Spinal cord (tissue), 10 donors: ENCODE measurements at places on chromosomes 16 and 17. TPM values are rescaled to one million over a fixed set of nuclear protein-coding genes. Genes with fewer than 3 reads are reported as not detected.

DNA sequence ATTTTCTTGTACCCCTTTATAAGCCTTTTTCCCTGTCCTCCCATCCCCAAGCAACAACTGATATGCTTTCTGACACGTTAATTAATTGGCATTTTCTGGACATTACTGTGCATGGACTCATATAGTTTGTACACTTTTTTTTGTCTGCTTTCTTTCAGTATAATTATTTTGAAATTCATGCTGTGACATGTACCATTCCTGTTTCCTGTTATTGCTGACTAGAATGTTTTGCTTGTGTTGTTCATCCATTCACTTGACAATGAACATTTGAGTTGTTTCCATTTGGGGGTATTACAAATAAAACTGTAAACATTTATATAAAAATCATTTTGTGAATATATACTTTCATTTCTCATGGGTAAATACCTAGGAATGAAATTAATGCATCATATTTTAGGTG is 50.6 kb downstream of the RBBP6 start:
- DNase-seq, result no peak

DNA sequence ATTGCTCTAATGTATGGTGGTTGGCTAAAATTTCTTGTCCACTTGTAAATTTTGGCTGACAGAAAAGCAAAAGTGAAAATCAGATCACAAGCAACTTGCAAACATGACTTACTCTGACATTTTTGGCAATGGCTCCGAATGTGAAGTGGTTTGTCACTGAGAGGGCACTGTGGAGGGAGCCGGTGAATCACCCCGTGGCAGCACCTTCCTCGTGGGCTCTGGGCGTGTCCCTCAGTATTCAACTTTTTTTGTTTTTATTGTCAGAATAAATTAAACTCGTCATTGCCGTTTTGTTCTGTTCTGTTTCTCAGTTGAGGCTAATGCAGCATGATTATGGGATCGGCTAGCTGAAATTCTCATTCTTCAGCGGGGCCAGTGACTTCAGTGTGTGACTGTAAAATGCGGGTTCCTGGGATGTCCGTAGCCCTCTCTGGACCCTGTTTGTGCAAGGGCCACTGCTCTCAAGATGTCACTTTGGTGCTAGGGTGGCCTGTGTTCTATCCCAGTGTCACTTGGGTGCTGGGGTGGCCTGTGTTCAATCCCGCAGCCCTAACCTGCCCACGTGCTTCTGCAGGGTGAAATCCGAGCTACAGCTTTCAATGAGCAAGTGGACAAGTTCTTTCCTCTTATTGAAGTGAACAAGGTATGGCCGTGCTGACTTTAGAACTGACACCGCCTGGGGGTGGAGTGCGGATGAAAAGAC is 48.8 kb downstream of the RPA1 start:
- DNase-seq, result no peak

GRCh38 chr16:48531011-48531962 is 78.7 kb downstream of the N4BP1 start:
- no peak for DNase-seq

DNA sequence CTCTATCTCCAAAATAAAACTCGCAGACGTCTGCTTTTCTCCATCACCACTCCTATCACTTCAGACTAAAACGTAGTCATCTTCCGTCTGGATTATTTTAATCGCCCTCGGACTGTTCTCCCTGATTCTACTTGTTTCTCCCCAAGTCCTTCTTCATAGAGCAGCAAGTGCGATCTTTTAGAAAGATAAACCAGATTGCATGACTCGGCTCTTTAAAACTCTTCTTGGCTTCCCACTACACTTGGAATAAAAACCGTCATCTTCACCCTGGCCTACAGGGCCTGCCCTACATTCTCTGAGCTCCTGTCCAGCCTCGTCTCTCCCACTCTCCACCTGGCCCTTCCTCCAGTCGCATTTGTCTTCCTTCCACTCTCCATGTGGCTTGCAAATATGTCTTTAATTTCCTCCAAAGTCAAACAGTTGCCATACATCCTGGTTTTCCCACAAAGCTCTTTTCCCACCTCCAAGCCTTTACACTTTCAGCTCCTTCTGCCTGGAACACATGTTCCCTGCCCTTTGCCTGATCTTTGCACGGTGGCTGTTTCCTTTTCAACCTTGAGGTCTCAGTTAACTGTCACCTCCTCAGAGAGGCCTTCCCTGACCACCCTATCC is 70.5 kb upstream of the DHX40 start:
- DNase-seq, result no peak

GRCh38 chr17:9355846-9356245 is 219.8 kb downstream of the STX8 start:
- DNase-seq, result no peak

- no peak for DNase-seq
Measured at GRCh38 chr17:18928628-18929125, 23.3 kb upstream of the SLC5A10 start.

DNA sequence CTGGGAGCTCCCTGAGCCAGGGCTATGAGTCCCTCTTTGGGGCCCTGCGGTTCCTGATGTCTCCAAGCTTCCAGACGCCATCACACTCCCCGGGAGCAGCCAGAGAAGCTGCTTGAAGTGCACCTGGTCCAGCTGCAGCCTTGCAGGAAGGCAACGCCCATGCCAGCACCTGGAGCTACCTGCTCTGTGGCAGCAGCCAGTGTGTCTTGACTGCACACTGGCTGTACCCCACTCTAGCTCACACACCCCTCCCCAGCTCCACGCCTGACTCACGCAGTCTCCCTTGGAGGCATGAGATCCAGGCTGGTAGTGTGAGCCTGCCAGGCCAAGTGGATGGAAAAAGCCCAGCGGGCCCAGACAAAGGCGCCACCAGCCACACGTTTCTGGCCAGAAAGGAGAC is 63.3 kb downstream of the USP32 start:
- no peak for DNase-seq

DNA sequence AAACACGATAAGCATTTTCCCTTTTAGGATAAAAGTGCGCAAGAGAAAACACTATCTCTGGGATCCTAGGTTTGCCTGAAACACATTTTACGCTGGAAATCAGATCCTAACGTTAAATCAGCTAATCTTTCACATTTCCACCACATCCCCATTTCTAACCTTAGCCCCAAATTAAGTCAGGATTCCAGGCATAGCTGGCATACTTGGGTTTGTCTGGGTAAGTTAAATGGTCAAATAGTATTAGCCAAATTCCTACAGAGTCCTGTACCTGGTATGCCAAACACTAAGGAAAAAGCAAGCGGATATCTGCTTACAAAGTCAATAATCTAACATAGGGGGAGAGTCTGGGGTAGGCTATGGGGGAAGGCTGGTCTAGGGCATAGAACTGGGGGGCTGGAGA is 557.4 kb upstream of the ZFHX3 start:
- DNase-seq, result no peak

- no peak for DNase-seq
Measured at GRCh38 chr16:22383827-22384226, 9.4 kb upstream of the CDR2 start.

The PERCC1 gene
- total RNA-seq, result not detected

The CDC27 gene
- 85.4 TPM for total RNA-seq

The KRT20 gene
- total RNA-seq, result not detected

The SBK1 gene
- 7.7 TPM for total RNA-seq

The LHX1 gene
- total RNA-seq, result 5.4 TPM
